NCI-H1436 (cell line): ENCODE measurements at places on chromosomes 16 and 17.

DNA sequence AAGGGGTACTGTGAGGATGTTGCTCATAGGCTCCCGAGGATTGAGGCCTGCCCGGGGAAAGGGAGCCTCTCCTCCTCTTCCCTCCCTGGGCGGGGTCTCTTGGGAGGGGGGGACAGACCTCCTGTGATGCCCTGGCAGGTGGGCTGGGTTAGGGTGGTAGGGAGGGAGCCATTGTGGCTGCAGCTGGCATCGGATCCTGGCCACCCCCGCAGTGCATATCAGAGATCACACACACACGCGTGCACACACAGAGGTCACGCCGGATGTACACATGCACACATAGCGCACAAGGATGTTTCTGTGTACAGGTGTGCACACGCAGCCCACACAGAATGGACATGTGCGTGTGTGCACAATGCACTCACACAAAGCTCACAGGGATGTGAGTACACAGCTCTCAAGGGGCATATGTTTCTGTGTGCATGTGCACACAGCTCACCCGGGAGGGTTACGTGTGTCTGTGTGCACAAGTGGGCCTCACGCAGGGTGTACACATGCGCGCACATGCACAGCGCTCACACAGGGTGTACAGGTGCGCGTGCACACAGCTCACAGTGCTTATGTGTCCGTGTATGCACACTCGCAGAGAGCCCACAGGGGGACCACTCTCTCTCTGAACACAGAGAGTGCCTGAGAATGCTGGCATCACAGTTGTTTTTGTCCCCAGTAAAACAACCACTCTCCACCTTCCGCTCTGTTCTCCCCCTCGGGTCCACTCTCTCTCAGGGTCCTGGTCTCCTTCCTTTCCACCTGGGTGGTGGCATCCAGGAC lies 2.4 kb downstream of the GJD3 start:
- DNase-seq: no peak

- DNase-seq: no peak
Observed at GRCh38 chr17:15511142-15511541, 43.7 kb upstream of the CDRT4 start.

DNA sequence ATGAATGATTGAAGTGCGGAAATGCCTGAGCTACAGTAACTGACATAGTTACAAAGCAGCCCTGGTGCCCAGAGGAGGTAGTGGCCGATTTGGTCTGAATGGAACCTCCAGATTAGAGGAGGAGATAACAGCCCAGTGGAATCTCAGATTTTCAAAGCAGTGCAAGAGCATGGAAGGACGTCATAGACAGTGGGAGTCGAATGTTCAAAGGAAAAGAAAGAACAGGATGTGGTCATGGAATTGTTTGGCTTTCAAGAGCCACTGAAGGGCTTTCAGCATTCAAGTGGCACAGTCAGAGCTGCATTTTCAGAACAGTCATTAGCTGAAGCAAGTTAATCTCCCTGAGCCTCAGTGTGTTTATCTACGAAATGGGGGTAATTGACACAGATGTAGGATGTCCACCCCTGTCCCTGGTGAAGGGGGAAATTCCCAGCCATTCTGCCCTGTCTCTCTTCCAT lies 104.6 kb upstream of the CACNG3 start:
- peak; percentile 63 for DNase-seq

DNA sequence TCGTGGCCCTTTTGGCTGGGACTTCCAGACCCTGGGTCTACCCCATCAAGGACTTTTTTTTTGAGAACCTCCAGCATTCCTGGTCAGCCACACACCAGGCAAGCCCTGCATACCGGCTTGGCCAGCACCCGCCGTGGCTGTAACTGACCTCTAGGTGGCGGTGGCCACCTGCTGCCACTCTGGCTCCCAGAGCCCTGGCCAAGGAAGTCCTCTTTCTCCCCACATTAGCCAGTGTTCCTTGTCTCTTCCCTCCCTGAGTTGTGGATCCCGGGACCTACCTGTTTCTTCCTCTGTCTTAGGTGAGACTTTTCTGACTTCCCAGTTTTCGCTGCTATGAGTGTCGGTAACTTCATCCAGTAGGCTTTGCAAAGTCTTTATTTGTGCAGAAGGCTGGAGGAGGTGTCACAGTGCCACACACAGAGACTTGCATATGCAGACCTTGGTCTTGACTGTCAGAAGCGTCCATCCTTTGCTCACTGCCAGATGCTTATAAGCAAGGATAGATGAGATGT lies 348.3 kb downstream of the CPPED1 start:
- DNase-seq: peak; percentile 20

DNA sequence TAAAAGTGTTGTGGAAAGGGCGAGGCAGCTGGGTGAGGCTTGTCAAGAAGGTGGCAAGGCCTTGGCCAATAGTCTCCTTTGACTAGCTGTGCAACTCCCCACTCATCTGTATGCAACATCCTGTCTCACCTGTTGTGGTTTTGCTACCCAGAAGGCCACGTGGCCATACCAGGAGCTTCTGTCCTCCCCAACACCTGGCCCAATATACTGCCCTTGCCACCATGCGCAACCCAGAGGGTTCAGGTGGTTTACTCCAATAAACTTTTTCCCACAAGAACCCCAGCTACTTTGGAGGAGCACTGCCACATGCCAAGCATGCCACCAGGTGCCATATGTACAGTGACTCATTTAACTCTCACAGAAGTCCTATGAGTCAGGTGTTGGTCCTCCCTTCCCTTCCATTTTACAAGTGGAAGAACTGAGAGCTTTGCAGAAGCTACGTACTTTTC lies 10.2 kb downstream of the MYO19 start:
- no peak for DNase-seq

GRCh38 chr16:12163970-12164369 lies 187.4 kb downstream of the SNX29 start:
- no peak for DNase-seq

- DNase-seq: no peak
Observed at GRCh38 chr16:1420111-1420539, 422 bp downstream of the UQCC4 start.

DNA sequence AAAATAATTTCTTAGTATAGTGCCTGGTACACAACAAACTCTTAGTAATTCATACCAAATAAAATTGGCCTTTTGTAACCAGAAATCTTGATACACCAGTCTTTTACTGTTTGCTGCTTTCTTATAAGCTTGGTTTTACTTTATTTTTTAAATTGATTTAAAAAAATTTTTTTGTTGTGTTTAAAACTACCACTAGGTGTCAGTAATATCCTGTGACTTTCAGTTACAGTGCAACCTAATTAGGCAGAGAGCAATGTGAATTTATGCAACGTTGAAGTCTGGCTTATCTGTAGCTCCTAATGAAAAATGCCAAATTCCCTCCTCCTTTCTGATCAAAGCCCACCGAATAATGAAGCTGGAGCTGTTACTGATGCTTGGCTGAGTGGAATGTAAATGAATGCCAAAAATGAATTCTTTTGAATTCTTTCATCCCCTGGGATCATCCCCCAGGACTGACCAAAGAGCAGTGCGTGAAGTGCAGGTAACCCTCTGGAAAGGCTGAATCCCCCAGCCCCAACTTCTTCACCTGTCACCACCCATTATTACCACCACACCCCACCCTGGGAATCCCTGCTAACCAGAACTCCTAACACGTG lies 3.8 kb downstream of the ERCC4 start:
- peak; percentile 48 for DNase-seq

DNA sequence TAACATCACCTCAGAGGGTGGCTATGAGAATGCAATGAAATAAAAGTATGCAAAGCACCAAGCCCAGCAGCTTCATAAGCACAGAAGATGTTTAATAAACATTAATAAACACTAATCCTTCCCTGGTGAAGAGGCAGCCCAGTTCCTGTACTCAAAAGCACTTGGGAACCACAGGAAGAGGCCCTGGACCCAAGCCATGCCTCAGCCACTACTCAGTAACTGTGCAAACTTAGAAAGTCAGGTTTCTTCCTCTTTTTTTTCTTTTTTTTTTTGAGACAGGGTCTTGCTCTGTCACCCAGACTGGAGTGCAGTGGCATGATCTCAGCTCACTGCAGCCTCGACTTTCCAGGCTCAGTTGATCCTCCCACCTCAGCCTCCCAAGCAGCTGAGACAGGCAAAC lies 5.3 kb downstream of the ARHGAP17 start:
- DNase-seq: no peak

- DNase-seq: no peak
Observed at GRCh38 chr16:66070140-66070917, 296.2 kb upstream of the CDH5 start.

GRCh38 chr17:78337244-78338109 lies 22.4 kb downstream of the SOCS3 start:
- no peak for DNase-seq

- DNase-seq: no peak
Observed at GRCh38 chr17:10420811-10421210, 939 bp downstream of the MYH8 start.

DNA sequence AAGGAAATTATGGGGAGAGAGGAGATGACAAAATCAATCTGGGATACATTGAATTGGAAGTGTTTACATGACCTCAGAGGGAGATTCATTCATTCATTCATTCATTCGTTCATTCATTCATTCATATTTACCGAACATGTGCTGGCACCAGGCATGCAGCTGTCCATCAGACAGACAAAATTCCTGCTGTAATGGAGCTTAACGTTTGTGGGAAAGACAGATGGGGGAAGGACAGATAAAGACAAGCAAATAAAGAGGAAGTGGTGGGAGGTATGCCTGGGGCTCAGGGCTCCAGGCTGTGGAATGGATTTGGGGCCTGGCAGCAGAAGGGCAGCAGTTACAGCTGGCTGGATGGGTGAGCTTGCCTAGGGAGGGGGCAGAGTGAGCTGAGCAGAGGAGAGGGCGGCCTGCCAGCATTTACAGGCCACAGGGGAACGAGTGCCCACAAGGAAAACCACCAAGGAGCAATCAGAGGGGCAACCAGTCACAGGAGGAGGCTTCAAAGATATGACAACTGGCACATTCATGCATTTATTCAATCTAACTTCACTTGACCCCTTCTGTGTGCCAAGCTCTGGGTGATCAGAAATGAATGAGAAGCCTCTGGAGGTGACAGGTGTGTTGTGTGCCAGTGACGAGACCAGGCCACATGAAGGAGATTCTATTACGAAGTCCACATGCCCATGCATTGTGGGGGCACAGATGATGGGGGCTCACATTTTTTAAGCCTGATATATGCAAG lies 48.5 kb downstream of the ARHGAP27 start:
- DNase-seq: no peak

DNA sequence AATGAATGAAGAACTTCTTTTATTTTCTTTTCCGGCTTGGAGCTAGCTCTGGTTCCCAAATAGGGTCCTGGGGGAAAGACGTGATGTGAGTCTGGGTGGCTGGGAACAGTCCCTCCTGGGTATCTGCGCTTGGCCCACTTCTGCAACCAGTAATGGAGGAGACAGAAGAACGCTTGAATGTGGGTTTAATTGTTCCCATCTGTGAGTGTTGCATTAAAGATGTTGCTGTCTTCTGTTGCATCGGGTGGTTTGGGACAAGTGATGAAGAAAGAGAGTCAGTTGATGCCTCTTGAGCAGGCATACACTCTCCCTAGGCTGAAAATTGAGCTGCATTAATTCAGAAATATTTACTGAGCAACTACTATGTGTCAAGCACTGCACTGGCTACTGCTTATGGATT lies 511.1 kb downstream of the CDH13 start:
- no peak for DNase-seq

DNA sequence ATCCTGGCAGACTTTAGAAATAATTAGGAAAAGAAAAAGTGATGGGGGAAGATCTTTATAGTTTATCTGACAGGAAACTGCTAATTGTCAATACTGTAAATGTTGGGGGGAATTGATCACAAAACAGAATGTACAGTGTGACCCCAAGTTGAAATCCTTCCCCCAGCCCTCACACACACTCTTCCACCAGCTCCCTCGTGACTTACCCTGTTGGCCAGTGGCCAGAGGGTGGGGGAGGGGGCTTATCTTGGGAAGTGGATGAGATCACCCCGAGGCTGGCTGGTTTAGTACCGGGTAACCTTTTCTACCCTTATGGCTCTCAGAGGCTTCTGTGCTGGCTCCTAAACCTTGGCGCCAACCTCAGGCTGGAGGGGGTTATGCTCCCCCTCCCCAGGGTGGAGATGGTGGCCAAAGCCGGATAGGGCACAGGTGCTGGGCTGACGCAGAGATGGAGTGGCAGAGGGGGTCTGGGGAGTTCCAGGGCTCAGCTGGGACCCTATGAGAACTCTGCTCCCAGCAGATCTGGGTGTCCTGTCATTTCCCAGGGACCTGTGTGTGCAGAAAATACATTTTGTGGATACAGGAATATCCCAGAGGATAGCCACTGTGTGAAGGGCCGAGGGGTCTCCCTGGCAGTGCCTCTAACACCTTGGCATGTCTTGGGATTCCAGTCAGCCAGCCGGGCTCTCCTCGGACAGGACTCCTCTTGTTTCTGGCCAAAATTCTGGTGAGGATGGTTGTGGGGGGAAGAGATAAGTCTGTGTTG lies 18.6 kb downstream of the CDH16 start:
- DNase-seq: peak; percentile 35

DNA sequence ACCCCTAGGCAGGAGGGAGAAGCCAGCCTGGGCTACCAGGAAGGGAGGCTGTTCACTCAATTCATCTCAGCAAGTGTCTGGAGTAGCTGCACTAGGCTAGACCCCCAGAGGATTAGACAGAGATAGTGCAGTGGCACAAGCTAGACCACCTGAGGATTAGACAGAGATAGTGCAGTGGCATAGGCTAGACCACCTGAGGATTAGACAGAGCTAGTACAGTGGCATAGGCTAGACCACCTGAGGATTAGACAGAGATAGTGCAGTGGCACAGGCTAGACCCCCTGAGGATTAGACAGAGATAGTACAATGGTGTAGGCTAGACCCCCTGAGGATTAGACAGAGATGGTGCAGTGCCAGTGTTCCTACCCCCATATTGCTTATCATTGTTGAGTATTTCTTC lies 74.1 kb upstream of the SDK2 start:
- no peak for DNase-seq

DNA sequence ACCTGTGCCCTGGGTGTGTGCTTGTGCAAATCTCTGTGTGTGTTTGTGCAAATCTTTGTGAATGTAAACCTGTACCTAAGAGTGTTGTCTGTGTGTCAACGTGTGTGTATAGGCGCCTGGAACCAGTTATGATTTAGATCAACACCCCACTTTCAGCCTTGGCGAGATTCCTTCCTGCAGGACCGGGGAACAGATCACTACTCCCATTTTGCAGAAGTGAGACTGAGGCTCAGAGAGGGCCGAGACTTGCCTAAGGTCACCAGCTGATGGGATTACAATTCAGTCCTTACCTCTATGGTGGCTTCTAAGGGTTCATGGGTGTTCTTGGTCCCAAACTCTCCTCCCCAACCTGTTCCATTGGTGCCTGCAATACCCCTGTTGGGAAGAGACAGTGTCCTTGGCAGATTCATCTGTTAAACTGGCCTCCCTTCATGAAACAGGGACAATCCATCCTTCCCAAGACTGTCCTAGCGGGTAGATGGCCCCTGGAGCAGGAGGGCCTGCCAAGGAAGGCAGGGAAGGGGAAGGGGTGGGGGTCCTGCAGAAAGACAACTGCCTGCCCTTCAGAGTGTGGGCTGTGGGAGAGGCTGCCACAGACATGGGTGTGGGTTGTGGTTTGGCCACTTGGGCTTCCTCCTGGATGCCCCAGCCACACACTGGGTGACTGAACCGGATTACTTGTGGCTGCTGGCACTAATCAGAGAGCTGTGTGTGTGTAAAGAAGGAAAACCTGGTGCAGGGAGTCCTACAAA lies 6.9 kb upstream of the MAPK7 start:
- no peak for DNase-seq
